Liver (tissue), 10 donors: ENCODE measurements at places on chromosomes 4 and X. TPM values are rescaled to one million over a fixed set of nuclear protein-coding genes. Genes with fewer than 3 reads are reported as not detected.
A peak's percentile ranks its signal among the peaks of the same experiment; 100 is the strongest.

DNA sequence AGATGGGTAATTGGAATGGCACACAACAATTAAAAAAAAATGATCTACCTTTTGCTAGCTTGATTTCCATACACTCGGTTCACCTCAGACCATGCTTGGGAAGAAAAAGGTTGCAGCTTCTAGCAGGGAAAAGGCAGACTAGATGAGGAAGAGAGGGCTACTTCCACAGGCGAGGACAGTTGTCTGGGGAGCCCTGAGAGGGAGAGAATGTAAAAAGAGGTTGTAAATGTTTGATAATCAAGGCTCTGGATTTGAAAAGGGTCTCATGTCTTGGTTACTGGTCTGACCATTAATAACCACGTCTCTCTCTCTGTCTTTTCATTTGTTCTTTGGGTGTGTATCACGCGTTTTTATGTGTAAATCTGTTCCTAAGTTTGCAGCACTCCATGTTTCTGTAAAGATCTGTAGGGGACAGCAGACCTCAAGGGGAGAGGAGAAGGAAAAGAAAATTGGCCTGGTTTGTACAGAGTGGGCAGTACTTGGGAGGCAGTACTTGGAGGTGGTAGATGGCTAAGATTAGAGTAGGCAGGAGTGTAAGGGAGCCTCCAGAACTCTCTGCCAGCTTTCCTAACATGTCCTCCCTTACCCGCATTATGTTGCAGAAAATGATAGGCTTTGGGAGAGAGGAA lies 750 bp downstream of the ARMCX5 start:
- no peak for DNase-seq

- H3K4me1 ChIP-seq = no peaks in the 10 kb centered on the region
- H3K4me3 ChIP-seq = no peak overlapping the region
- no peaks in the 10 kb centered on the region for H3K27me3 ChIP-seq
Measured at GRCh38 chr4:120232050-120232449, 165.4 kb upstream of the MAD2L1 start.

DNA sequence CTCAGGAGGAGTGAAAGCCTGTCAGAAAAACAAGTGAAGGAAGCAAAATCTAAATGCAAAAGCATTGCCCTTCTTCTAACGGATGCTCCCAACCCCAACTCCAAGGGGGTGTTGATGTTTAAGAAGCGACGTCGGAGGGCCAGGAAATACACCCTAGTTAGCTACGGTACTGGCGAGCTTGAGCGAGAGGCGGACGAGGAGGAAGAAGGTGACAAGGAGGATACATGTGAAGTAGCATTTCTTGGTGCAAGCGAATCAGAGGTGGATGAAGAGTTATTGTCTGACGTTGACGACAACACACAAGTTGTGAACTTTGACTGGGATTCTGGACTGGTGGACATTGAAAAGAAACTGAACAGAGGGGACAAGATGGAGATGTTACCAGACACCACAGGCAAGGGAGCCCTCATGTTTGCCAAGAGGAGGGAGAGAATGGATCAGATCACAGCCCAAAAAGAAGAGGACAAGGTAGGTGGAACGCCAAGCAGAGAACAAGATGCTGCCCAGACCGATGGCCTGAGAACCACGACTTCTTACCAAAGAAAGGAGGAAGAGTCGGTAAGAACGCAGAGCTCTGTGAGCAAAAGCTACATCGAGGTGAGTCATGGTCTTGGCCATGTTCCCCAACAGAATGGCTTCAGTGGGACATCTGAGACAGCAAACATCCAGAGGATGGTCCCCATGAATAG lies 105.6 kb upstream of the MYOZ2 start:
- H3K4me3 ChIP-seq = no peak overlapping the region
- no peak for DNase-seq
- no peaks in the 10 kb centered on the region for H3K4me1 ChIP-seq
- no peaks in the 10 kb centered on the region for H3K27me3 ChIP-seq
- no peaks in the 10 kb centered on the region for H3K36me3 ChIP-seq

DNA sequence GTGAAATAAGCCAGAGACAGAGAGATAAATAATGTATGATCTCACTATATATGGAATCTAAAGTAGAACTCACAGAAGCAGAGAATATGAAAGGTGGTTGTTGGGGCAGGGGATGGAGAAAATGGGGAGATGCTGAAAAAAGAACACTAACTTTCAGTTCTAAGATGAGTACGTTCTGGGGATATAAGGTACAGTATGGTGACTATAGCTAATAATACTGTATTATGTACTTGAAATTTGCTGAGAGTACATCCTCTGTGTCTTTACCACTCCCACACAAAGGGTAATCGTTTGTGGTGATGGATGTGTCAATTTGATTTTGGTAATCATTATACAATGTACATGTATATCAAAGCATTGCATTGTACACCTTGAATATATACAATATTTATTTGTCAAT lies 6.6 kb downstream of the FBXL5 start:
- H3K27ac ChIP-seq = no peak overlapping the region
- H3K36me3 ChIP-seq = no peaks in the 10 kb centered on the region
- H3K4me3 ChIP-seq = no peak overlapping the region
- peaks cover 54% of the 10 kb centered on the region for H3K4me1 ChIP-seq
- DNase-seq = no peak
- H3K27me3 ChIP-seq = no peaks in the 10 kb centered on the region

DNA sequence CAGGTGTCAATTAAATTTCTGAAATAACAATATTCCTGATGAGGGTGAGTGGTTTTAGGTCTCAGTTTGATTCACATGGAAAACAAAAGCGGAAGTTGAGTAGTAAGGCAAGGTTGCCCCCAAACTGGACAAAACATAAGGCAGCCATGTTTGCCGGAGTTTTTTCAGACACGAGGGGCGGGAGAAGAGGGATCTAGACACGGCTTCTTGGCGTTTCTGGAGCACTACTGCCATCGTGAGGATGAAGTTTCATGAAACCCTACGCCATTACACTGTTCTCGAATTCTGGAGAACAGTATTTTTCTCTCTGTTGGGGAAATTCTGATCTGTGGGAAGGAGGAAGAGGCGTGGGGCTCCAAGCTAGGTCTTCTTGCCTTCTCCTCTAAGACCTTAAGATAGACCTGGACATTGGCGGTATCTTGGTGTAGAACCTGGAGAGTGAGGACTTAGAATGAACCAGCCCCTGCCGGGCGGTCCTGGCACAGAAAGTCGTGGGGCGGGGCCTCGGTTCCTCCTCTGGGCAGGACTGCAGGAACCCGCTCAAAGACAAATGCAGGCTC lies 160.3 kb downstream of the OR13H1 start:
- no peaks in the 10 kb centered on the region for H3K36me3 ChIP-seq
- no peak for DNase-seq
- H3K4me3 ChIP-seq = peak overlapping the region; percentile 80
- H3K27ac ChIP-seq = no peak overlapping the region

GRCh38 chrX:38336538-38337240 lies 9.4 kb upstream of the RPGR start:
- no peak overlapping the region for H3K27ac ChIP-seq
- H3K4me1 ChIP-seq = peaks cover 7% of the 10 kb centered on the region
- no peaks in the 10 kb centered on the region for H3K36me3 ChIP-seq

DNA sequence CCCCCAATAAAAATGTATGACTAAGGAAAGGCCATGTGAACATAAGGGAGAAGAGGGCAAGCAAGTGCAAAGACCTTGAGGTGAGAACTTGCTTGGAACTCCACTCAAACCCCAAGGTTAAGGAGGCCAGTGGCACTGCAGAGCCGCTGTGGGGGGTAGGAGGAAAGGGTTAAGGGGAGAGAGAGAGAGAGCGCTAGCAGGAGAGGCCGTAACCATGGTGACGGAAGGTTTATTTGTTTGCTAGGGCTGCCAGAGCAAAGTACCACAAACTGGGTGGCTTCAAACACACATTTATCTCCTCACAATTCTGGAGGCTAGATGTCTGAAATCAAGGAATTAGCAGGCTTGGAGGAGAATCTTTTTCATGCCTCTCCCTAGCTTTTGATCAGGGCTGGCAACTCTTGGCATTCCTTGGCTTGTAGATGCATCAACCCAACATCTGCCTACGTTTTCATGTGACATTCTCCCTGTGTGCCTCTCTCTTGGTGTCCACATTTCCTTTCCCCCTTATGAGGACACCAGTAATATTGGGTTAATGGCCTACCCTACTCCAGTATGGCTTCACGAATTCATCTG lies 35.2 kb downstream of the SMIM20 start:
- DNase-seq = peak; percentile 40
- H3K36me3 ChIP-seq = no peaks in the 10 kb centered on the region
- peaks cover 10% of the 10 kb centered on the region for H3K4me1 ChIP-seq

CYLC1 gene
- not detected for total RNA-seq

WWC2 gene
- total RNA-seq = 60.1 TPM

SOWAHD gene
- 0.42 TPM for total RNA-seq
